ELR (cell line): ENCODE measurements at places on chromosomes 7 and 10.

DNA sequence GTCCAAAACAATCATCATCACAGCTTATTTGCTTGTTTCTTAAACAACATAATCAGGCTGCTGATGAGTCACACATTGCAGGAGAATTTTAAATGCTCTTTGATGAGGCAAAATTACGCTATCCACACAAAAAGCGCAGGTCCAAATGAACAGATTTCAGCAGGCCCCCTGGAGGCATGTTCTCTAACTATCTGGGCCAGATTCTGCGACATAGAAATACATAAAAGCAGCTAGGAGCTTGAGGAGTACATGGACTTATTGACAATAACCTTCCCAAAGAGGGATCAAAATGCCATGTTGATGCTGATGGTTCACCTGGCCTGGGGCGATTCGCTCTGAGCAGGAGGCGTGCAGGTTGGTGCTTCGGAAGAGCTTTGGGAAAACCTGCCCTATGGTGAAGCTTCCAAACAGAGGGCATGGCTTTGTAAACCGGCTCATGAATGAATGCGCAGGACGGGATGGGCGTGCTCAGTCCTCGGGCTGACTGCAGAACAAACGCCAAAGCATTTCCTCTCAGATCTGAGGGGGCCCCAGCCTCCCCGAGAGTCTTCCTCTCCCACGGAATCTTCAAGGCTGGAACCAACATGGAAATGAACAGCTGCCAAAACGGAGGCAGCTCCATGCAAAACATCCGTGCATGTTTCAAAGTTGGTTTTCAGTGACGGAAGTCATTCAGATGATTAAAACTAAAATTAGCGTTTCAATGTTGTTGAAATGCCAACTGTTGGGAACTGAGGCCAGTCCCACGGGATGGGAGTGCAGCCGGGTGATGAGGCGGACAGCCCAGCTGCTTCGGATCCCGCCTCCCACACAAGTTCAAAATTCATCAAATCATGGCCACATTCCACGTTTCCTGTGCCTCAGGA is 179.6 kb downstream of the TCERG1L start:
- DNase-seq, result no peak

- DNase-seq, result no peak
Observed at GRCh38 chr7:44962483-44963251, 16.1 kb downstream of the MYO1G start.

DNA sequence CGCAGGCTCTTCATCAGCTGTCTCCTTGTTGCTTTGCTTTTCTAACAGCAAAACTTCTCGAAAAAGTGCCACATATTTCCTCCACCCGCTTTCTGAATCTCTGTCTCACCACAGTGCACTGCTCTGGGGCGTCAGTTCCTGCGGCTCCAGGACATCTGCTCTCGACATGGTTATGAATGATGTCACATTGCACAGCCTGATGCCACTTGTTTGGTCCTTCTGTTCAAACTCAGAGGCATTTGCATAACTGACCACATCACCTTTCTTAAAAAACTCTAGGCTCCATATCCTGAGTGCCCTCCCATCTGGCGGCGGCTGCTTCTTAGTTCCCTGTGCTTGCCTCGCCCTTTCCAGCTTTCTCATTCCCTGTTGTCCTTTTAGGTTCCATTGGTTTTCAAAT is 469.3 kb upstream of the COBL start:
- DNase-seq, result no peak

DNA sequence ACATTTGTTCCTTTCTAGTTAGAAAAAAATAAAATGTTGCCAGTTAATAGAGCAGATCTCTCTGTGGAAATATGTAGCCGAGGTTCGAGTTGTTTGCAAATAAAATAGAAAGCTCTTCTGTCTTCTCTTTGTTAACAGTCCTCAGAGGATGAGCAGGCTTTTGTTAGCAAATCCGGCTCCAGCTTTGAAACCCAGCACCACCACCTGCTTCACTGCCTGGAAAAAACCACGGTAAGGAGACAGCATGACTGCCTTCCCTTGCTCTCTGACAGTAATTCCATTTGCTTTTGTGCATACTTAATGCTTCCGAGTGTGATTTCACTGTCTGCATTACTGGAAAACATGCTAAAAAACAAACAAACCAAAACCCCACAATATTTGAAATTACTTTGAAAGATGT is 115.6 kb downstream of the TSPAN12 start:
- DNase-seq, result no peak

DNA sequence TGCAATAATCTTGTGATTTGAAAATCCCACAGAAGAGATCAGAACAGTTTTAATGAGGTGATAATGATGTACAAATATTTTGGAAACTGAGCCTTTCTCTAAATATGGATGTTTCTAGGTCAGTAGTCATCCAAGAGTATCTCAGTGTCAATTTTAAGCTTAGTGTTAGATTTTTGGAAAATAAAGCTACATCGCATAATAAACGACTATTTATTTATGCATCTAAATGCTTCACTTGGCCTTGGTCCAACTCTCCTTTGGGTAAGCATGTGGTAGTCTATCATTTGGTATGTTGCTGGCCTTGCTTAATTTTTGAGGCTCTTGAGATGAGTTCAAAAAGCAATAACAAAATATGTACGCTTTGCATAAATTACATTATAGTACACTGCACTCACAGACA is 5.4 kb upstream of the PPP1R9A start:
- no peak for DNase-seq
